ENCODE measurements at places on chromosomes 4 and X.

DNA sequence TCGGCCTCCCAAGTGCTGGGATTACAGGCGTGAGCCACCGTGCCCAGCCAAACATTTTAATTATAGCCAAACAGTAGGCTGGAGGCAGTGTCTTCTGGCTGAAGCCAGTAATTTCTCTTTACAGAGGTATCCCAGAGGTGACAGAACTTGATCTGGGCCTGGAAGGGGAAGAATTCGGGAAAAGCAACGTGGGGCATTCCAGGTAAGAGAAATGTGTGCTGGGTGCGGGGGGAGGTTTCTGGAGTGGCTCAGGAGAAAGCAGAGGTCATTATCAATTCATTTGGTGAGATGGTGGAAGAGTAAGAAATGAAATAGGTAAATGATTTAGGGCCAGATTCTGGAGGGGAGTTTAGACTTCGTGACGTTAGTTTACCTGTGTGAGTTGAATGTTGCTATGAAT lies 2.4 kb downstream of the PRIMPOL start:
- DNase-seq: no peak

- no peak for DNase-seq
Measured at GRCh38 chrX:16134936-16135335, 11.6 kb downstream of the GRPR start.

DNA sequence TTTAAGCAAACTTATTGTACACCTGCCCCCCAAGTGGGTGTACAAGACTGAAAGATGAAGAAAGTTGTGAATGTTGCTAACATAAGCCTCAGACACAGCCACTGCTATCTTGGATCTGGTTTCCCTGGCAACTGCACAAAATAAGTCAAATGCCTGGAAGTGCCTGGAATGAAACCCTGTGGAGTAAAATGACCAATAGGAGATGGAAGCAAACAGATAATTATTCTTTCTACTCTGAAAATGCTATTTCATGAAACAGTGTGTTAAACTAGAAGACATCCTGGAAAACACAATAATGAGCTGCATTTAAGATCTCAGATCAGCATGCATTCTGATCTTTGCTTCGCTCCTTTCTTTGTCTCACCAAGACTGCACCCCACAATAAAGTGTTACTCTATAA lies 1016.0 kb downstream of the ARAP2 start:
- no peak for DNase-seq

- DNase-seq: no peak
Measured at GRCh38 chr4:113566015-113566795, 195.3 kb downstream of the CAMK2D start.

DNA sequence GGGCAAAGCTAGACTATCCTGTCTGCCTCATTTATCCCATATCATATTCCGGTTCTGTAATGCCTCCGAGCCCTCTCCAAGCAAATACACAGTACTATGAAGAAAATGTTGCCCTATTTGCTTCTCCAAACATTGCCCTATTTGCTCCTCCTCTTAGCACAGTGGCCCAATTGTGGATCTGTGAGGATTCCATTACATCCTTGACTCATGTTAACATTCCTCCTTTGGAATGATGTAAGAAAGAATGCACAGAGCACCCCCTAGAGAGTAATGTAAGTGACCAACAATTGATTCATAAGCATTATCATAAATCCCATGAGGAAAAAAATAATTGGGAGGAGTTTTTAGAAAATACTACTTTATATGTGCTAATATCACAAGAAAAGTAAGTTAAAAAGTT lies 11.3 kb upstream of the BTC start:
- peak; percentile 22 for DNase-seq

GRCh38 chrX:16629909-16630308 lies 20.0 kb upstream of the S100G start:
- DNase-seq: no peak

DNA sequence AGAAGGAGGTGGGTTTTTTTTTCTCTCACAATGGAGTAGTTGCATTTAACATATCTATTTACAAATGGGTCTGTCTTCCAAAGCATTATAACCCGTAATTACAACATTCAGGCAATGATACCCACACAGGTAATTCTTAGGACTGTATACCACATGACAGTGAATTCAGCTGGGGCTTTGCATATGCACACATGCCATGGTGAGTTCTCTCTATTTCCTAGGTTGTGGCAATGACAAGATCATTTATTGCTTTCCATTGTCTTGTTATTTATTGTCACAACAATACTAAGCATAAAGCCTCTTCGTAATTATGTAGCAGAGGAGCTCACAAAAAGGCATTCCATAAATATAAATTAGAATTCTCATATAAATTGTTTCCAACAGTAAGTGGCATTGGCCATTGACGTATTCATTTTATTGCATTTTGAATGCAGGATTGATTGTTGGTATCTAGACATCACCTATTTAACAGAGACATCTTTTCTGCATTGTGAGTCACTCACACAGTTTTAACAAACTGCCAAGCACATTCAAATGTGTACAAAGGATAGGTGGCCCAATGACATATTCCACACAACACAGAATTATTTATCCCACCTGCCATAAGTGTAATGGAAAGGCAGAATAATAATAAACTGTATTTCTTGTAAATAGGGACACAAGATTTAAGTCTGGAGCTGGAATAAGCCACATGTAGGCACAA lies 390.7 kb upstream of the GALNT7 start:
- DNase-seq: no peak

- DNase-seq: no peak
Measured at GRCh38 chrX:37922928-37923327, 75.6 kb upstream of the DYNLT3 start.

- DNase-seq: no peak
Measured at GRCh38 chr4:177986236-177986635, 544.0 kb upstream of the AGA start.

- no peak for DNase-seq
Measured at GRCh38 chr4:167222099-167222498, 12.2 kb downstream of the SPOCK3 start.

- no peak for DNase-seq
Measured at GRCh38 chrX:30302956-30303355, 6.2 kb downstream of the NR0B1 start.

DNA sequence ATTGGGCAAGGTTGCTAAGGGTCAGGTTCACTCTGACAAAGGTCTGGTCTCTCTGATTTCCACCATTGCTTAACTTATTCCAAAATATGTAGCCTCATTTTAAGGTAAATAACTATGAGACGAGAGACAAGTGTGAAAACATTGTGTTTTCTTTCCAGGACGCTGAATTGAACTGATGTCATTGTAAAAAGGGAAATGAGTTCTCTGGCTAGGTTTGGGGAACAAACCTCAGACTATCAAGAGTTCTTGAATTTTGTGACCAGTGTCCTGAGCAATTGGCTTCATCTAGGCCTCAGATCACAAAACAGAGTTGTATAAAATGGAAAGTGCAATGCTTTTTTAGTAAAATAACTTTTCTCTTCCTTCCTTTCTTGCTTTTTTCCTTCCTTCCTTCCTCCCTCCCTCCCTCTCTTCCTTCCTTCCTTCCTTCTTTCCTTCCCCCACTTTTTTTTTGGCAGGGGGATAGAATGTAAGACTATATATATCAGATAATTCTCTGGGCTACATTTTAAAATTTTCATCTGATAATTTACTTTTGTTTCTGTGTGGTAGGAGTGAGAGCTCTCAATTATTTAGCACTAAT lies 30.8 kb upstream of the CXCL8 start:
- no peak for DNase-seq

DNA sequence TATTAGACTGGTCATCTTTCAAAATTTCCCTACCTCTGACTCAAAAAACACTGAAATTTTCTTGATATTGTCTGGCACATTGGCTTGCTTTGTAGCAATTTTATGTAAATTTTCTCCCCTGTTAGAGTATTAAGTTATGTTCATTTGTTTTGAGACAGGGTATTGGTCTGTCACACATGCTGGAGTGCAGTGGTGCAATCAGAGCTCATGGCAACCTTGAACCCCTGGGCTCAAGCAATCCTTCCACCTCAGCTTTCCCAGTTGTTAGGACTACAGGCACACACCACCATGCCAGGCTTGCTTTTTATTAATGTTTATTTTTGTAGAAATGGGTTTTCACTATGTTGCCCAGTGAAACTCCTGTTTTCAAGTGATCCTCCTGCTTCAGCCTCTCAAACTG lies 17.5 kb downstream of the FABP2 start:
- DNase-seq: no peak

DNA sequence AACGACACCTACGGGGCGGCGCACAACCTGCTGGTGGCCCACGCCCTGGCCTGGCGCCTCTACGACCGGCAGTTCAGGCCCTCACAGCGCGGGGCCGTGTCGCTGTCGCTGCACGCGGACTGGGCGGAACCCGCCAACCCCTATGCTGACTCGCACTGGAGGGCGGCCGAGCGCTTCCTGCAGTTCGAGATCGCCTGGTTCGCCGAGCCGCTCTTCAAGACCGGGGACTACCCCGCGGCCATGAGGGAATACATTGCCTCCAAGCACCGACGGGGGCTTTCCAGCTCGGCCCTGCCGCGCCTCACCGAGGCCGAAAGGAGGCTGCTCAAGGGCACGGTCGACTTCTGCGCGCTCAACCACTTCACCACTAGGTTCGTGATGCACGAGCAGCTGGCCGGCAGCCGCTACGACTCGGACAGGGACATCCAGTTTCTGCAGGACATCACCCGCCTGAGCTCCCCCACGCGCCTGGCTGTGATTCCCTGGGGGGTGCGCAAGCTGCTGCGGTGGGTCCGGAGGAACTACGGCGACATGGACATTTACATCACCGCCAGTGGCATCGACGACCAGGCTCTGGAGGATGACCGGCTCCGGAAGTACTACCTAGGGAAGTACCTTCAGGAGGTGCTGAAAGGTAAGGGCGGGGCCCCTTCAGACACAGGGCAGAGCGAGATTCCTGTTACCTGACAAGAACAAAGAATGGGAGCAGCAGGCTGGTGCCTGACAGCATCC lies 11.7 kb downstream of the RPL9 start:
- no peak for DNase-seq

DNA sequence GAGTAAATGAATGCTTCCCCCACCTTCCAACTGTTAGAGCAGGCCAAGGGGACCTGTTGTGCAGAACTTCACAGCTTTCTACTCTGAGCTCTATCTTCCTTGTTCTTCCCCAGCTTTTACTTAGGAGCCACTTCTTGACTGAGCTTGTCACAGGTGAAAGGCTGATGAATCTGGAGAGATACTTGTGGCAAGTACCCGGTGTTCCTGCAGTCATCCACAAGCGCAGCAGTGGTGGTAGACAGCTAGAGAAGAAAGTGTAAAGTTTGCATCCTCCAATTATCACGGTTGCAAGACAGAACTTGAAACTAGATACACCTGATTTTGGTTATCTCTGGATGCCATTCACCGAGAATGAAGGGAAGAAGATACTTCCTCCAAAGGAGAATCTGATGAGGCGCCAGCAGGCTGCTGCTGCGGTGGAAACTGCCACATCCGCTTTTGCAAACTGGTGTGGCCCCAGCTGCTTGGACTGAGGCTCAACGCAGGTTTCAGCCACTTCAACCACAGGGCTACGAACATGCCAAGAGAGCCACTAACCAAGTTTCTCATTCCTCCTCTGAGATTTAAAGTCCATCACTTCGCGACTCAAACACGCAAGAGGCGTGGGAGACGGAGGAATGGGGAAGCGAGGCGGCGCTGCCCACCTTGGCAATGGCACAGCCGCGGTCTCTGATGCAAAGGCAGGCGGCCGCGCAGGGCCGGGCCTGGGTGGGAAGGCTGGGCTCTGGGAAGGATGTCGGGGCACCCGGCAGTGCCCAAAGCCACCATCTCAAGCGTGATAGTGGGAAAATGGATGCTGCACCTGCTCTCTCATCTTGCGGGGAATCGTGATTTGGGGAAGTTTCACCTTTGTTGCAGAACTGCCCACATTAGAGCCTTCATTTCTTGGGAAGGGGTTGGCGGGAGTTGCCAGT lies 1.3 kb upstream of the FHIP1A start:
- DNase-seq: peak; percentile 25

DNA sequence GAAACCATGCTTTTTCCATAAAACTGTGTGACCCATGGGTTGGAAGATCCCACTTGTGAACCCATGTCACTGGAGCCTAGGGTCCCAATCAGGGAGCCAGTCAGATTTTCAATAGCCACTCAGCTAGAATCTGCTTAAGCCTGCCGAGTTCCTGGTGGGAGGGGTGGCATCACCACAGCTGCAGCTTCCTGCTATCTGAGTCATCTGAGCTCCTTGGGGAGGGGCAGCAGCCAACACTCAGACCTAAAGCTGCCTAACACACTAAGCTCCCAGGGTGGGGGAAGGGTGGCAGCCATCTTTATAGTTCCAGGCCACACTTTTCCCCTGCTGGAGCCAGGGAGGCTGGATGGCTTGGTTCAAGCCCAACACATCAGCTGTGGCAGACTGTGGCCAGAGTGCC lies 350.1 kb downstream of the C4orf33 start:
- no peak for DNase-seq

DNA sequence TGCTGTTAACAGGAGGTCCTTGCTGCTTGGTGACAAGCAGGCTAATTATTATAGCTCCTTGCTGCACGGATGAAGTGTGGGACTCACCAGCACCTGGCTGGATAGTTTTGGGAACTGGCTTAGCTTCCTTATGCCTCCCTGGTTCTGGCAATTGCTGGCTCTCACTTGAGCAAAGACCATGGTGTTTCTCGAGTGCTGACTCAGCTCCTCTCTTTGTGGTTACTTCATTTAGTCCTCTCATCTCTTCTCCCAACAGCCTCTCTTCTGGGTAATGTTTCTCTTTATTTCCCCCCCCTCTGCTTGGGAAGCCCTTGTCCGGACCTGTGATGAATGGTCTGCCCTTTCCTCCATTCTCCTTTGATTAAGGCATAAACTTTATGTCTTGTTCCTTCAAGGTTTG lies 100.4 kb downstream of the CBLL2 start:
- no peak for DNase-seq

GRCh38 chr4:24197955-24198354 lies 308.1 kb upstream of the PPARGC1A start:
- no peak for DNase-seq

- peak; percentile 35 for DNase-seq
Measured at GRCh38 chr4:31674313-31674947, 954.3 kb downstream of the PCDH7 start.

- DNase-seq: no peak
Measured at GRCh38 chrX:29872831-29873230, 342.5 kb upstream of the MAGEB2 start.

Data from Caco-2 (cell line).